ENCODE measurements at places on chromosomes 3 and 15. TPM values are rescaled to one million over a fixed set of nuclear protein-coding genes. Genes with fewer than 3 reads are reported as not detected.

DNA sequence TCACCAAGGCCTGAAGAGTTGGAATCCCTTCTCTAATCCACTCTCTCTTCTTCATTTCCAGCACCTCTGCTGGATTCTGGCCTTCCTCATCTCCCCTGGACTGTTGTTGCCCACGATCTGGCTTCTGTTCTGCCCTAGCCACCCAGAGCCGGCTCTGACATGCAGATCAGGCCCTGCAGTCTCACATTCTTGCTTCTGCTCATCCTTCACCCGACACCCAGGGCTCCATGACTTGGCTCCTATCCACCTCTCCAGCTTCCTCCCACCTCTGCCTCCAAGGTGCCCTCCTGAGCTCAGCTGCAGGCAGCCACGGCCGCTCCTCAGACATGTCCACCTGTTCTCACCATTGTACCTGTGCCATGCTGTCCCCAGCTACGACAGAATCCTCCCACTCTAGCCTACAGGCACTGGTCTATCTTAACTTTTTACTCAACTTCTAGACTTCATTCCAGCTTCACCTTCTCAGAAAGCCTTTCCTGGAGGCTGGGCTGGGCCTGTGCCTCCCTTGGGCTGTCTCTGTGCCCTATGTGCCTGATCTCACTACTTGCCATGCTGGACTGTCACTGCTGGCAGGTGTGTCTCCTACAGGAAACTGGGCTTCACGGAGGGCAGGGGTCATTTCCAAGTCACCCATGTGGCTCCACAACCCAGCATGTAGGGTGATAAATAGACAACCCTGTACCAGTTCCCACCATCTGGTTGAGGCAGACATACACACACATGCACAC lies 16.0 kb upstream of the TBC1D21 start:
- ATAC-seq, result no peak

The PIK3CB gene
- total RNA-seq, result 43.6 TPM

DNA sequence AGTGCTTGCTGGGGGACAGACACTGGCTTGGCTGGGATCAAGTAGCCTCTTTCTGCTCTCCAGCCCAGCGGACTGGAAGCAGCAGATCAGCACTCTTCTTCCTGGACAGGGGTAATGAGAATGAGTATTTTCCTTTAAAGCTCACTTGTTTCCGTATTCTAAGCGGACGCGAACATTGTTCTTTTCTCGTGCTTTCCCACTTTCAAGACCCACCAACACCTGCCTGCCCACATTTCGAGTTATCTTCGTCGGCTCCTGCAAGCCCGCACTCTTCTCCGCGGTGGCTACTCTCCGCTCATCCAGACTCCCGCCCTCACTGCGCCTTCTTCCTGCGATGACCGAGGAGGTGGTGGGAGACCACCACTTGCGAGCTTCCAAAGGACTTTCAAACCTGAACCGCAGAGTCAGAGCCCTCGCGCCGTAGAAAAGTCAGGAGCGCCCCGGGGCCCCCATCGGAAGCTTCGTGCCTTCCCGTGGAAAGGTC lies 1.6 kb upstream of the PPM1L start:
- ATAC-seq, result no peak

GRCh38 chr15:68576235-68576892 lies 2.4 kb upstream of the CORO2B start:
- no peak for ATAC-seq

GRCh38 chr3:31680072-31680870 lies 147.5 kb downstream of the STT3B start:
- no peak for ATAC-seq

GRCh38 chr15:93613386-93613785 lies 524.4 kb upstream of the RGMA start:
- ATAC-seq, result no peak

DNA sequence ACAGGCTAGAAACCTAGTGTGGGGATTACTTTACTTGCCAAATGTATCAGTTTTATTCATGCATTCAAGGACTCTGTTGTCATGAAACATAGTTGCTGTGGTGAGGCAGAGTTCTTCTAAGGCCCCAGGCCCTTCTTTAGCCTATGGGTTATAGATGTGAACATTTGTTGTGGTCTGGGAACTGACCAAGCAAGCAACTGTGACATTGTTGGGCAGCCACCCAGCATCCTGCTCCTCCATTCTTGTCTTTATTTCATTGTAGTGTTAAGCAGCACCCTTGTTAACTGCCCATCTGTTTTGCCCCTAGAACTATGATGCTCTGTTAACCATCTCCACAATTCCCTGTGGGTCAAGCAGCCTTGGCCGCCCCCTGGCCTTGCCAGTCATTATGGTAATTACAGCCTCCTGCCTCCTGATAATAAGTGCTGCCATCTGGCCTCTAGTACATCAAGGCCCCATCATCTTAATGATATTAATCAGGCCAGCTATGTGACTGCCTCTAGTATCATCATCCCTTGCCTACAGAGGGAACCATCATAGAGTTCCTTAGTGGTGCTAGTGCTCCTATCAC lies 12.2 kb upstream of the IFT57 start:
- ATAC-seq, result no peak

DNA sequence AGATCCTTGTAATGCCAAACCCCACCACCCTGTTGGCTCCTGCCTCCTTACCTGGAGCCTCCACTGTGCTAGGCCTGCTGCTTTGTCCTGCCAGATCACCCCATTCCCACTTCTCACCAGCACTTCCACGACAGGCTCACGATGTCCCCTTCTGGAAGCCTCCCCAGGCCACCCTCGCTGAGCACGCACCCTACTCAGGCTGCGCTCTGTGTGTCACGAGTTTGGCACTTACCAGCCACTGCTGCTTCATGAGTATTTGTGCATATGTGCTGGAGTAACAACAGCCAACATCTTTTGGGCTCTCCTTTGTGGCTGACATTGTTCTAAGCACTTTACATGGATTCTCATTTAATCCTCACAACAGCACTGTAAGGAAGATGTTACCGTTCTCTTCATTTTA lies 58.1 kb downstream of the PDIA5 start:
- no peak for ATAC-seq

GRCh38 chr3:108046247-108046646 lies 44.6 kb downstream of the CD47 start:
- no peak for ATAC-seq

DNA sequence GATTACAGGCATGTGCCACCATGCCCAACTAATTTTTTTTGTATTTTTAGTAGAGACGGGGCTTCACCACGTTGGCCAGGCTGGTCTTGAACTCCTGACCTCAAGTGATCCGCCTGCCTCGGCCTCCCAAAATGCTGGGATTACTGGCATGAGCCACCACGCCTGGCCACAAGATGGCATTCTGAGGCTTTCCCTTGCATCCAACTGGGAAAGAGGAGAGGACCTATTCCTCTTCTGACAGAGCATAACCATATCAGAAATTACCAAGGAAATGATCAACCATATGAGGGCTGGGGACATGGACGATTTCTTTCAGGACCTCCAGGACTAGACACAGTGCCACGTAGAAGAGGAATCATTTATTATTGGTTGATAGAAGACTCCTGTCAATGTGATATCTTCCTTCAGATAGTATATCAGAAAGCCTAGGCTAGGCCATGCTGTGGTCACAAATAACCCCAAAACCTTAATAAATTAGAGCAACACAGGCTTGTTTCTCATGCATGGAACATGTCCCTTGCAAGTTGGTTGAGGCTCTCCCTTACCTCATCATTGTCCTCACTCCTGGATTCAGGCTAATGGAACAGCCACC lies 372.3 kb upstream of the IL12A start:
- peak; percentile 37 for ATAC-seq

The USP19 gene
- total RNA-seq, result 68.2 TPM

DNA sequence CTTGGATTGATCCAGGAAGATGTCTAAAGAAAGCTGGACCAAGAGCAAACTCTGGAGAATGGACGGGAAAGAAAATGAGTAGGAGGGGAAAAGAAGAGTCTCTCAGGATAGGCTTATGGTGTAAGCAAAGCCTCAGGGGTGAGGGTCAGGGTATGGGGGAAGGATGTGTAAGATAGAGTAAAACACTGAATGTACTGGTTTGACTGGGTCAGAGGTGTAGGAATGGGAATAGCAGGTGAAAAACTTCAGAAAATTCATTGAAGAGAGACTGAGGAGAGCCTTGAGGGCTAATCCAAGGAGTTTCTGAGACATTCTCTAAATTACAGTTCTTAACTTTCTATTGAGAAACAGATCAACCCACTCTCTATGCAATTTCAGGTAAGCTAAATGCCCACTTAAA lies 857.3 kb downstream of the FHIT start:
- no peak for ATAC-seq

DNA sequence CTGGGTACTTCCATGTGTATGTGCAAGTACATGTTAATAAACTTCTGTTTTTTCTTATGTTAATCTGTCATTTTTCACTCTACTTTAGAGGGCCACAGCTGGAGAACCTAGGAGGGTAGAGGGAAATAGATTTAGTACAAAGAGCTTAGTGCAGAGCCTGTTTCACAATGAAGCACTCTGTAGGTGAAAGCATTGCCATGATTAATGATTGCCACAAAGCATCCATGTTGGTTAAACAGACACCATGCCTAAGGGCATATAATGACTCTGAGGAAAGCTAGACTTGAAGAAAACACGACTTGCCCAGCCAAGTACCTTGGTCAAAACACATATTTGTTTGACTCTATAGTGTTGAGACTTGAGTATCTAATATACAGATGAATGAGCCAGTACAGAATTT lies 338.4 kb downstream of the FHIT start:
- no peak for ATAC-seq

DNA sequence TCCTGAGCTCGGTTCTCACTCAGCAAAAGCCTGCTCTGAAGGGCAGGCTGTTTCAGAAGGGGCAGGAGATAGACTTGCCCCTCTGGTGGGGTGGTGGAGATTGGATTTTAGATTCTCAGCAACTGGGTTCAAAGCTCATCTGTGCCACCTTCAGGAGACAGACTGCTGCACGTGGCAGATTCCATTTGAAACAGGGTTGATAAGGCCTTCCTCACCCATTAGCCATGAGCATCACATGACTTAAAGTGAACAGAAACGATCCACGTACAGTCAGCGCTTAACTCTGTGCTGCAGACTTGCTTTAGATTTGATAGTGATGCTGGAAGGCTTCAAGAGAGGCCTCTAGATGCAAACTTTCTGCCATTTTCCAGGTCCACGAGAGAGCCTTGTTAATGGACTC lies 35.0 kb upstream of the MGLL start:
- ATAC-seq, result no peak

The SPINT1 gene
- total RNA-seq, result 2.6 TPM

The C3orf22 gene
- total RNA-seq, result not detected

DNA sequence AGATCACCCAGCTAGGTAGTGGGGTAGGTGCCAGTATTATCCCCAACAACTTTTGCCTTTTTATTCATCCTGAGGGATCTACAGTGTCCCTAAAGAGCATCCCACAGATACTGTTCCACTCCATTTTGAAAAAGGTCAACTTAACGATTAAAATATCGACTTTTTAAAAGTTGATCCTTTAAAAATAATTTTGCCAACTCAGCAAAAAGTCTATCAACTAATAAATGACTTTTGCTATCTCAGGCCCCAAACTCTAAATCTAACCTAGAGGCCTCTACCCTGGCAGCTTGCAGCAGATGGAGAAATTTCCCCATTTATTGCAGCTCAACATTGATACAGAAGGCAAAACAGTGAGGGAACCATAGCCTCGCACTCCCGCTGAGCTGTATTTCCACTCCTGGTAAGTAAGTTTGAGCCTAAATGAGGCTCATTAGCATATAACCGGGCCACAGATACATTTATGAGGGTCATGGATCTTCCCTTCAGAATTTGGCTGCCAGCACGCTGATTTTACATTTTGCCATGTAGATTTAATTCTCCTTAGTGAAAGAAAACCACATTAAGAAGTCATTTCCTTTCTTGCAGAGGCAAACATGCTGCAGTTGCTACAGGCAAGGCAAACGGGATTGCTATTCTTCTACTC lies 704.1 kb upstream of the CFAP20DC start:
- no peak for ATAC-seq

GRCh38 chr3:27171113-27171512 lies 198.1 kb downstream of the NEK10 start:
- ATAC-seq, result no peak

- ATAC-seq, result no peak
Observed at GRCh38 chr3:127475391-127475790, 115.1 kb downstream of the TPRA1 start.

- no peak for ATAC-seq
Observed at GRCh38 chr3:74531491-74531890, 83.0 kb downstream of the CNTN3 start.

- ATAC-seq, result no peak
Observed at GRCh38 chr3:77262361-77262760, 222.5 kb downstream of the ROBO2 start.

The FRMD5 gene
- 0.72 TPM for total RNA-seq

DNA sequence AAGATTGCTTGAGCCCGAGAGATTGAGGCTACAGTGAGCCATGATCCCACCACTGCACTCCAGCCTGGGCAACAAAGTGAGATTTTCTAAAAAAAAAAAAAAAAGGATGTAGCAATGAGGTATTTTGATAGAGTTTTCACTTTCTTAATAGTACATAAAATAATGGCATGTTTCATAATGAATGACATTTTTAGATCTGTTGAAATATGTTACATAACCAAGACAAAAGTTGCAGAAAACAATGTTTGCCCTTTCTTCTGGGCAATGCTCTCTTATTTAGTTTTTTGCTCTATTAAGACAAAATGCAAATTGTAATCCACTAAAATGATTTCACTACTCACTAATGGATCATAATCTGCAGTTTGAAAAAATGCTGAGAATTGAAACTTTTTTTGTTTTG lies 4.4 kb upstream of the MAPK6 start:
- ATAC-seq, result no peak

All from gastroesophageal sphincter (tissue), 4 donors.